ENCODE measurements at places on chromosomes 1 and 21.

GRCh38 chr1:205032508-205032907 is 10.5 kb upstream of the CNTN2 start:
- no peak for DNase-seq

GRCh38 chr1:231694465-231695077 is 68.0 kb downstream of the DISC1 start:
- no peak for DNase-seq

GRCh38 chr1:12634156-12634555 is 9.7 kb upstream of the AADACL4 start:
- no peak for DNase-seq

- DNase-seq = no peak
These were observed 1478.0 kb downstream of the NCAM2 start for GRCh38 chr21:22476214-22476613.

- no peak for DNase-seq
These were observed 25.2 kb downstream of the NKAIN1 start for GRCh38 chr1:31214316-31215064.

- no peak for DNase-seq
These were observed 138.3 kb downstream of the PRDM16 start for GRCh38 chr1:3207217-3207848.

- no peak for DNase-seq
These were observed 30.5 kb upstream of the LRIG2 start for GRCh38 chr1:113042285-113043143.

GRCh38 chr21:37509802-37510393 is 143.3 kb downstream of the DYRK1A start:
- no peak for DNase-seq

GRCh38 chr1:160366731-160367515 is at the start of gene NHLH1:
TSS of gene NHLH1 (plus strand) at chr1:160367071. CDS start at chr1:160370732, 3,661 bp downstream.
- no peak for DNase-seq

GRCh38 chr1:97168056-97168455 is 446.5 kb downstream of the PTBP2 start:
- no peak for DNase-seq

GRCh38 chr1:57916041-57916440 is 492.2 kb upstream of the DAB1 start:
- no peak for DNase-seq

DNA sequence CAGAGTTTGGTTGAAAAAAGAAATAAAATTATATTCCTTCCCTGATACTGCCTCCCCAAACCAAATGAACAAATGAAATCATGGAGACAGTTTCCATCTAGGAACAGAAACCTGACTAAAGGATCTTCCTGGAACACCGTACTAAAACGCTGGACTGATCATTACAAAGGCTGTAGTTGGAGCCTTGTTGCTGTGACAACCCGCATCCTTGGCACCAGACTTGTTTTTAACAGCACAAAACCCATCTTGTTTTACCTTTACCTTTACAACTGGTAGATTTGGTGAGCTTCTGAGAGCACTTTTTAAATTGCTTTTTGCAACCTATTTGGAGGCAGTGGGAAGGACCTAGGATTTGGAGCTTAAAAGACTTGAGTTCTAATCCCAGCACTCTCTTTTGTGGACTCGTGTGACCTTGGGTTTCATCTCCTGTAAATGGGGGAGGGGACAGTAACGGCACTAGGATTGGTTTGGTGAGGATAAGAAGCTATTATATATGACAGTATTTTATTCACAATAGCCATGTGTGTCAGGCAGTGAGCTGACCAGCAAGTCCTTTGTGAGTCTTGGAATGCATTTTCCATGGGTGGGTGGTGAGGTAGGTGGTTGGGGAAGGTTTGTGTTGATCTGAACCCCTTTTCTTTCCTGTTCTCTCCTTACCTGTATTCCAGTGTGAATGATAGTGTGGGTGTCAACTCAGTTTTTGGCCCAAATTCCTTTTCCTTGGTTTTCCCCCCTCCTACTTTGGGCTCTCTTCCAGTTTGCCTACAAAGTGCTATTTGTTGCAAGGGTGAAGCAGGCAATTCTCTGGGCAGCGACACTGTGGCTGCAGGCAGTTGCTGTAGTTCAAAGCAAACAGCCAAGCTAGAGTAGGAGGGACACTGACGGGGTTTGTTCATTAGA is 12.6 kb downstream of the LRRC8D start:
- DNase-seq = no peak

DNA sequence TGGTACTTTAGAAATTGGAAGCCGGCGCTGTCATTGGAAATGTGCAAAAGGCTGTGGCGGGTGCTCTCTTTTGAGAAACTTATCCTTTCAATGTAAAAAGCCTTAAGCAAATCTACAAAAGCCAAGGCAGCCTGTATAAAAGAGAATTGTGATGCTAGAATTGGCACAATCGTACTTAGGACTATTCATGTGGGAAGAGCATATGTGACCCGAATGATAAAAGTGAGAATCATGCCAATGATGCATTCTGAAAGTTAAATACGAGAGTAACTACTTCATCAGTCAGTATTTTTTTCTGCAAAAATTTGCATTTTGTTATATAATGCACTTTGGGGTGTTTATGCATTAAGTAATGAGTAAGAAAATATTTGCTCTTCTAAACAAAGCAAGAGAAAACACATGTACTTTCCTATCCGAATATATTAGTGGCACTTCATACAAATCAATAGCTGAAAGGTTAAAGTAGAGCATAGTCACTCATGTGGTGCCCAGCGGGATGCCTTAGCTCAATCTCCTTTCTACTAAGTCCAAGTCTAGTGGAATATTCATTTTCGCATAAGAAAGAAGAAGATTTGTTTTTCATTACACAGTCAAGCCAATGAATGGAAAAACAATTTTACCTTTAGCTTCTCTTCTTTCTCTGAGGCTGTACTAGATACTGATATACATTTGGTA is 1256.6 kb upstream of the B3GALT2 start:
- no peak for DNase-seq

DNA sequence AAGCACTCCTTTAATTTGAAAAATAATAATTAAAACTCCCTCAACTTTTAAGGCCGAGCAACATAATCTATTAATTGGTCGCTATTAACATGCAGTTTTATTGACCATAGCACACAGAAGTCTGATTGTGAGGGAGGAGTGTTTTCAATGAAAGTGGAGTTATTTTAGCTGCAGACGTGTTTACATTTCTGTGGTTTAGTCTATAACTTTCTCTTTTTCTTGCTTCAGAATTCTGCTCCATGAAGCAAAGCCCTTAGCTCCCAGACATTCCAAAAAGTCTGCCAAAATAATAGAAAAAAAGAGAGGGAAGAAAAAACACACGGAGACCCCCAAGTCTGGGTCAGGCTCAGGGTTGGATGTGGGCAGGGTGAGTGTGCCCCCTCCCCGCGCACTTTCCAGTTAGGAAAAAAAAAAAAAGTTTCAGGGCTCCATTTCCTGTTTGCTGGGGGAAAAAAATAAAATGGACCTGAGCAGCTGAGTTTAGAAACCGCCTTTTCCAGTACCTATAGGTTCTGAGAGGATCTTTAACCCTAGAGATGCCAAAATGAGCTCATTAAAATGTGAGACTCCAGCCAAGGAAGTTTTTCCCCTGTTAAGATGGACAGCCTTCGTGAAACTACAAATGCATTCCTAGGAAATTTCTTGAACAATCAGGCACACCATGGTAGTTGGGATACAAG is 143.7 kb upstream of the ETS2 start:
- no peak for DNase-seq

GRCh38 chr1:39779137-39779536 is 8.0 kb upstream of the OXCT2 start:
- no peak for DNase-seq

- peak; percentile 33 for DNase-seq
These were observed 38.6 kb upstream of the GADD45A start for GRCh38 chr1:67646145-67647035.

DNA sequence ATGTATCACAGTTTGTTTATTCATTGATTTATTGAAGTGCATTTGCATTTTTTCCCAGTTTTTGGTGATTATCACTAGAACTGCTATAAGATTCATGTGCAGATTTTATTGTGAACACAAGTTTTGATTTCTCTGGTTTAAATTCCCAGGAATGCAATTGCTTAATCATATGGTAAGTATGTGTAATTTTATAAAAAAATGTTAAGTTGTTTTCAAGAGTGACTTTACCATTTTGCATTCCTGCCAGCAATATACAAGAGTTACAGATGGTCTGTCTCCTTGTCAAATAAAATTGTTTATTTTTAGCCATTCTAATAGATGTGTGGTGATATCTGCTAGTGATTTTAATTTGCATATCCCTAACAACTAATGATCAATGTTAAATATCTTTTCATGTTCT is 127.3 kb upstream of the APP start:
- DNase-seq = no peak

GRCh38 chr1:168468822-168469221 is 75.0 kb downstream of the XCL2 start:
- no peak for DNase-seq

DNA sequence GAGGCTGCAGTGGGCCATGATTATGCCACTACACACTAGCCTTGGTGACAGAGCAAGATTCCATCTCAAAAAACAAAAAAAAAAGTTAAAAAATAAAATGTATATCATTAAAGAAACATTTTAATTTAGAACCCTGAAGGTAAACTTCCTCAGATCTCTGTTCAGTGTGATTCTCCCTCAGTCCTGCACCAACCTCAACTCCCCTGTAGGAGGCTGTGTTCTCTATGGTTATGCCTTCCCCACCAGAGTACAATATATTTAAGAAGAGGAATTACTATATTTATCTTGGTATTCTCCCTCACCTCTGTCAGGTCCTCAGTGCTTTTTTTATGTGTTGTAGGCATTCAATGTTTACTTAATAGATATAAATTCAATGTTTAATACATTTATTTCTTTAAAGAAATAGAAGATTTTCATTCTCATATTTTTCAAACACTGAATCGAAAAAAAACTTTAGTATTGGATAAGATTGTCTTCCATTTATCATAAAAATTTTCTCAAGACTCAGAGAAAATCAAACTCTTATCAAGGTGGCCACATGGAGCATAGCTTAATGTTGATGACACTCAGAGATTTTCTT is 4.8 kb upstream of the LRRC8B start:
- no peak for DNase-seq

DNA sequence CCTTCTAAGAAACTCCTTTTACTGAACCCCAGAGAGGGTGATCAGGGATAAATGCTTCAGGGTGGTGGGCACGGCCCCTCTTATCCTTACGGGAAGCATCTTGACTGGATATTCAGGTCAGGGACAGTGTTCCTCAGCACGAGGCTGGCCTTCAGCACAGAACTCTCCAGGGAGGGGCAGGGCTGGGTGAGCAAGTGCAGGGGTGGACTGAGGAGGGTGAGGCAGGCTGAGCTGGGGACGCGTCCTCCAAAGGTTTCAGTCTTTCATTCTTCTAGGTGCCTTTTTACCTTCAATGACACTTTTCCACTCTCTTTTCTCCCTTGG is 52.3 kb downstream of the RASSF5 start:
- no peak for DNase-seq

DNA sequence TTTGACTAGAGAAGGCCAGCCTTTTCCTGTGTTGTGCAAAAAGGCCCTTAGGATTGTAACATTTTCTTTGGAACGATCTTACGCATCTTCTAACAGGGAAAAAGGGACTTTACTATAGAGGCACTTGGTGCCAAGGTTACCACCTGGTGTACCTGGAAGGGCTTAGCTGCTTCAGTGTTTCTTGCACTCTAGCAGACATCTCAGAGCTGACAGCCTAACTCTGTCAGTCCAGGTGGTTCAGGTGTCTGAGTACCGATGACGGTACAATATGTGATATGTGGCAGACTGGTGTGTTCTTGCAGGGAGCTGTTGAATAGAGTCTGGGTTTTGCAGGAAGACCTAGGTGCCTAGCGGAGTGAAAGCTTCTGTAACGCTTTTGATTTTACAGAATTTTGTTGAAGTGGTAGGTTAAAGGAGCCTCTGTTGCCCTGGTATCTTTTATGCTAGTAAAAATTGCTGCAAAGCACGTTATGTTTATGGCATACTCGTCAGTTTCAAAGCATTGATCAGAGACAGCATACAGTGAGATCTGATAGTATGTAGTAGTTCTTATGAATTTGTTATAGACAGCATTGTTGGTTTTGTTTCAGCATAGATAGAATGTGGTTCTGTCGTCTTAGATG is 1.4 kb downstream of the MAGI3 start:
- DNase-seq = no peak

- DNase-seq = no peak
These were observed 138.4 kb downstream of the SYT2 start for GRCh38 chr1:202571719-202572339.

GRCh38 chr1:94385308-94385929 is 32.8 kb upstream of the ABCD3 start:
- no peak for DNase-seq

GRCh38 chr1:63818567-63819325 is 44.9 kb downstream of the ROR1 start:
- no peak for DNase-seq

All from NCI-H1417 treated with DMSO at 0.1 percent for 48 hours (cell line).